BJ (cell line): ENCODE measurements at places on chromosomes 6 and 20.
A peak's percentile ranks its signal among the peaks of the same experiment; 100 is the strongest.

GRCh38 chr6:52016915-52017748 lies 70.3 kb downstream of the PKHD1 start:
- no peak for DNase-seq

DNA sequence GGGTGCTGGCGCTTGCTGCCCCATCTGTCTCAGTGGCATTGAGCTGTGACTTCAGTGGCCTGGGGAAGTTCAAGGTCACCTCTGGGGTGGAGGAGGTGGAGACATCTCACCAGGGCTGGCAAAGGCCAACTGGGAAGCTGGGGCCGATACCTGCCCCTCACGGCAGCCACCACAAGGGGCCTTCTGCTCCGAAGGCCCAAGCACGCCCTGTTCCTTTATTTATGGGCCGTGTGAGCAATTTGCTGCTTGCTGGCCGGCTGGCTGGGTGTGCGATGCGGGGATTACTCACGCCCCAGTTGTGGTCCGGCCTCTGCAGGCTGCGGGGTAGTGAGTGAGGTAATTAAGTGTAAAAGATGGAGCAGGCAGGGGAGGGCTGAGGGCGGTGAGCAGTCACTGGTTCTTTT lies 13.2 kb upstream of the SCRT2 start:
- DNase-seq: no peak

DNA sequence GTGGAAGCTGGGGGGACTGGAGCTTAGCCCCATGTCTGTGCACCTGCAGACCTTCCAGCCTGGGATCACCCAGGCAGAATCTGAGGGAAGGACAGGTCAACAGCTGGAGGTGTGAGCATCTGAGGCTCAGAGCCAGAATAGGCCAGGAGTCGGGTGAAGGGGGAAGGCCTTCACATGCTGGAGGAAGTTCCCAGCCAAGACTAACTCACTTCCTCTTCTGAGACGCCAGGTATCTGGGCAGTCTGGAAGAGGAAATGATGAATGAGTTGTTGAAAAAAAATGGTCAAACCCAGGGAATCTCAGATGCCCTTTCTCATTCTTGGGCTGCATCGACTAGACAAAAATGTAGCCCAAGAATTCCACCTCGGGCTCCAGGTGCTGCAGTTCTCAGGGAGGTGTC lies 73.6 kb upstream of the TIAM2 start:
- DNase-seq: no peak

DNA sequence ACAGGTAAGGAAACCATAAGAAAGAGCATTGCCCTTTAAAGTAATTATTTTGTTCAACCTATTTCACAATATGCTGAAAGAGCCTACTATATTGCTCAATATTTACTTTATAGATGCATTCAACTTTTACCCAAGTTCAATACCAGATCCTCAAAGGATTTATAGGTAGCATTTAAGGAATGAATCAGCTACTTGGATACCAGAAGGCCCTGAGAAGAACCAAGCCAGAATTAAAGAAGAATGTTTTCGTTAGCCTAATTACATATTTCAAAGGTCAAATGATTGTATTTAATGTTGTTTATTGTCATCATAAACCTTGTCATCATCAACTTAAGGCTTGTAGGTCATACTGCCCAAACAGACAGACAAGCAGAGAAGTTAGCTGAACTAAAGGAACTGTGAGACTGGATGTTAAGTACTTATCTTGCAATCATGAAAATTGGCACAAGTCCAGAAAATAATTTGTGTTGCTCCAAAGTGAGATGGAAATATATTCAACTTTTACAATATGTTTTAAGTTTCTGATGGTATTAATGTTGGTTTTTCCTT lies 636.7 kb downstream of the RFPL4B start:
- no peak for DNase-seq

- DNase-seq: no peak
These were observed 82.7 kb upstream of the FOXC1 start for GRCh38 chr6:1527073-1527457.

DNA sequence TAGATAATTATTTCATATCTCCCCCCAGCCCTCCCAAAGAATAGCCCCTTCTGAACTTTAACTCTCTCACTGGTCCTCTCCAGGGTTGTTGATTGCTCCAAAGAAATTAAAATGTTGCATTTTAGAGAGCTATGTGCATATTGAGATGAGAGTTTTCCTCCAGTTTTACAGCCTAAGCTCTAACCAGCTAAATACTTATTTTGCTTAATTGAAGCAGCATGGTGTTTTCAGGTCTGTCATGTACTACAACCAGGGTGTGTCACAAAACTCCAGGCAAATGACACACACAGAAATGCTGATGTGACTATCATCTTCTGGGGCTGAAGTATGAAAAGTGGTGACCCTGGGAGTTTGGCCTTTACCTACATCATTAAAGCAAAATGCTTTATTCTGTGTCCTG lies 196.8 kb upstream of the STXBP5 start:
- no peak for DNase-seq

DNA sequence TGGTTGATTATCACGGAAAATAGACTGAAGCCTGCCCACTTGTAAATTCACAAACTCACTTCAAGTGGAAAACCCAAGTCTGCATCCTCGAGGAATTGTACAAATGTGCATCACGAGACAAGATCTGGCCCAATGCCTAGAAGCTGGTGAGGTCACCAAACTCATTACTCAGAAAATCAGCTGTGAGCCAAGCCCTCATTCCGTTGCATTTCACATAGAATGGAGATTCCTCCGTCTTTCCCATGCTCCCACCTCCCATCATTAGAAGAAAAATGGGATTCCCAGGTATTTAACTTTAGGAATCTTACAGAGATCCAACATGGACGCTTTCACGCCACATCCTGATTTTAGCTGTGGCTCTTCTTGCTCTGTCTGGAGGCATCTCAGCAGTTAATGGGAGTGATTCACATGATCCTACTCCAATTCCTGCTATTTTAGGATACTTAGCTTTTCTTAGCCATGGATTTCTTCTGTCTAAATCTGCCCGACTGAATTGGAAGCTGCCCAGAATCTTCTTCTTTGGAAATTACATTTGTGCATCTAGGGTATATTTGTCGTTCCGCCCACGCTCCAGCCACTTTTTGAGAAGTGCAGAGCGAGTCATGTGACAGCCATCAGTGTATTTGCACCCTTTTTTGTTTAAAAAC lies 68.7 kb upstream of the STMND1 start:
- peak; percentile 85 for DNase-seq

DNA sequence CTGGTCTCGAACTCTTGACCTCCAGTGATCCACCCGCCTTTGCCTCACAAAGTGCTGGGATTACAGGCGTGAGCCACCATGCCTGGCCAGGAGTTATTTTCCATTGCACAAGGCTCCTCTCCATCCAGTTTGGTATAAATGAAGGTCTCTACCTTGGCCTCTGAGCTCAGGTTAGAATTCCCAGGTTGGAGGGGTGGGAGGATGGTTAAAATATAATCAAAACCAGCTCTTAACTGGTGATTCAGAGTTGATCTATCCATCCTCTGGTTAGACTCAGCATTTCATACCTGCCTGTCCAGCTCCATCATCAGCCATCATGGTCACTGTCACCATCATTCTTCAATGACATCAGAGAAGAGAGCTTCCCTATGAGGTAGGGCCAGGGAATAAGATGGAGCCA lies 2.6 kb upstream of the SLC22A7 start:
- DNase-seq: no peak

DNA sequence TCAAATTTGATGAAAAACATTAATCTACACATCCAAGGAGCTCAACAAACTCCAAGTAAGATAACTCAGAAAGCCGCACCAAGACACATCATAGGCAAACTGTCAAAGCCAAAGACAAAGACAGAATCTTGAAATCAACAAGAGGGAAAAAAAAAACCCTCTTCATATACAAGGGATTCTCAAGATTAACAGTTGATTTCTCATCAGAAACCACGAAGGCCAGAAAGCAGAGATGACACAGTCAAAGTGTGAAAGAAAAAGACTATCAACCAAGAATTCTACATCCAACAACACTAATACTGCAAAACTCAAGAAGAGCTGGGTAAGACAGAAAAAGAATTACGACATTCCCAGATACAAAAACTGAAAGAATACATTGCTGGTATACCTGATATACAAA lies 73.8 kb downstream of the CDK19 start:
- no peak for DNase-seq

- no peak for DNase-seq
These were observed 44.8 kb downstream of the FGD2 start for GRCh38 chr6:37050045-37050853.

- DNase-seq: no peak
These were observed 8.3 kb downstream of the ELOVL2 start for GRCh38 chr6:11035616-11036350.

DNA sequence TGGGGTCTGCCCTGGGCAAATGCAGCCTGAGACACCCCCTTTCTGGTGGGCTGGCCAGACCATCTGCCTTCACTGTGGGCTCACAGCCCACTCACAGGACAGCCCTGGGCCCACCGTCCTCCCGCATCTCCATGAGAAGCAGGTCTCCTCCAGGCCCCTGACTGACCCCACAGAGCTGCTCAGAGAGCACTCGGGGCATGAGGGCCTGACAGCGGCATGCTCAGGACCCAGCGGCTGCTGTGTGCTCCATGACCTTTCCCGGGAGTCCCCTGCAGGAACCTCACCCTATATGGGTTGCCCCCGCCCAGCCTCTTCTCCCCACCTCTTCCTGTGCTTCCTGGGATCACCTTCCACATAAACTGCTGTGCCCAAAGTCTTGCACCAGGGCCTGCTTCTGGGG lies 162.4 kb upstream of the CST7 start:
- DNase-seq: no peak

- no peak for DNase-seq
These were observed 113.6 kb downstream of the DHX35 start for GRCh38 chr20:39075731-39076130.

- no peak for DNase-seq
These were observed 30.5 kb upstream of the NELFCD start for GRCh38 chr20:58950603-58951002.

GRCh38 chr6:162934844-162935243 lies 207.1 kb downstream of the PACRG start:
- no peak for DNase-seq

- DNase-seq: no peak
These were observed 28.8 kb upstream of the SYNJ2 start for GRCh38 chr6:157952861-157953351.

DNA sequence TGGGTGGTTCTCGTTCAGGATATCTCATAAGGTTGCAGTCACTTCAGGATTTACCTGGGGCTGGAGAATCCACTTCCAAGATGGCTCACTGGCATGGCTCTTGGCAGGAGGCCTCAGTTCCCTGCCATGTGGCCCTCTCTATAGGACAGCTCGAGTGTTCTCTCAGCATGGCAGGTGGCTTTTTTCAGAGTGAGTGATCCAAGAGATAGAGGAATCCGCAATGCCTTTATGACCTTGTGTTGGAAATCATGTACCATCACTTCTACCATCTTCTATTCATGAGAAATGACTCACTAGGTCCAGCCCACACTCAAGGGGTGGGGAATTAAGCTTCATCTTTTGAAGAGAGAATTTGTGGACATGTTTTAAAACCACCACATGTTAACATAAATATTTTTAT lies 37.8 kb downstream of the PPP1R16B start:
- DNase-seq: no peak

DNA sequence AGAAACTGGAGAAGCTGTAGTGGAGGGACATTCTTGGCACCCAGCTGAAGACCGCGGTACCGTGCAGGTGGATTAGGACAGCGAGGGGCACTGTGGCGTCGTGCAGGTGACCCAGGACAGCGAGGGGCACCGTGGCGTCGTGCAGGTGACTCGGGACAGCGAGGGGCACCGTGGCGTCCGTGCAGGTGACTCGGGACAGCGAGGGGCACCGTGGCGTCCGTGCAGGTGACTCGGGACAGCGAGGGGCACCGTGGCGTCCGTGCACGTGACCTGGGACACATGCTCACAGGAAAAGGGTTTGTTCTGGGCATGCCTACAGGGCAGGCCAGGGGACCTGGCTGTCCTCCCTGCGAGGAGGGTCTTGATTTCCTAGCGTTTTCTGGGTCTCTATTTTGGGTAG lies 29.2 kb upstream of the SMOC2 start:
- DNase-seq: no peak

DNA sequence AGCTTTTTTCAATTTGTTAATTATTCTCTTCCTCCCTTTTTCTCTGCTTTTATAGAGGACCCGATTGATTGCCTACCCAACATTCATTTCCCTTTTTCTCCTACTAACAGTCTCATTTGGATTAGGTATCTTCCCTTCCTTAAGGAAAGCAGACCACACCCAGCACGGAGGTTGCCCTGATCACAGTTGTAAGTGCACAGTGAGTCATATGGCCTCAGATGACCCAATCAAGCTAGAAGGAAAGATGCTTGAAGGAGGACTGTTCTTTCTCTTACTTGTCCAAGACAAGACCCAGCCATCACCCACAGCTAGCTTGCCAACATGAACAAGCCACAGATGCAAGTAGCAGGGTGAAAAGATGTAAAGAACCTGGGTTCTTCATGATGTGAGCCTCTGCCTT lies 518.6 kb downstream of the PKHD1 start:
- DNase-seq: no peak

GRCh38 chr20:62887152-62887859 lies 25.7 kb upstream of the TCFL5 start:
- DNase-seq: peak; percentile 24

- DNase-seq: no peak
These were observed 39.0 kb downstream of the GCM1 start for GRCh38 chr6:53109612-53110011.

- no peak for DNase-seq
These were observed 206.5 kb upstream of the BMP2 start for GRCh38 chr20:6560978-6561377.

GRCh38 chr20:13041574-13042457 lies 33.0 kb downstream of the SPTLC3 start:
- no peak for DNase-seq

DNA sequence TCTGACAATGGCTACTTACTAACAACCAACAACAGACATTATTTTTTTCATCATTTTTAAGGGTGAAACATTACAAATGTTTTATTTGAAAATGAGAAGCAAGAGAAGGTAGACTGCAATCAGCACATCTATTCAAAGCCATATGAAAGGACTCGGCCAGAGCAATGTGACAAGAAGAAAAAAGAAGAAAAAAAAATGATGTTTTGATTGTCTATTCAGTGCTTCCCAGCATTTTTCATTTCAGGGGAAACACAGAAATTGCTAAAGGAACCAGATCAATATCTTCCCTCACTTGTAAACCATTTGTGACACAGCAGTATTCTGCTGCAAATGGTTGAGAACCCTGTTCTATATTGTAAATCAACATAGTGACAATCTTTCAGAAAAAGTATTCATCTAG lies 270.7 kb downstream of the EYS start:
- no peak for DNase-seq
